Forelimb muscle (tissue), 1 donor: ENCODE measurements at places on chromosomes 5 and 9.

- DNase-seq, result no peak
Measured at GRCh38 chr9:71604197-71605063, 163.9 kb downstream of the CEMIP2 start.

DNA sequence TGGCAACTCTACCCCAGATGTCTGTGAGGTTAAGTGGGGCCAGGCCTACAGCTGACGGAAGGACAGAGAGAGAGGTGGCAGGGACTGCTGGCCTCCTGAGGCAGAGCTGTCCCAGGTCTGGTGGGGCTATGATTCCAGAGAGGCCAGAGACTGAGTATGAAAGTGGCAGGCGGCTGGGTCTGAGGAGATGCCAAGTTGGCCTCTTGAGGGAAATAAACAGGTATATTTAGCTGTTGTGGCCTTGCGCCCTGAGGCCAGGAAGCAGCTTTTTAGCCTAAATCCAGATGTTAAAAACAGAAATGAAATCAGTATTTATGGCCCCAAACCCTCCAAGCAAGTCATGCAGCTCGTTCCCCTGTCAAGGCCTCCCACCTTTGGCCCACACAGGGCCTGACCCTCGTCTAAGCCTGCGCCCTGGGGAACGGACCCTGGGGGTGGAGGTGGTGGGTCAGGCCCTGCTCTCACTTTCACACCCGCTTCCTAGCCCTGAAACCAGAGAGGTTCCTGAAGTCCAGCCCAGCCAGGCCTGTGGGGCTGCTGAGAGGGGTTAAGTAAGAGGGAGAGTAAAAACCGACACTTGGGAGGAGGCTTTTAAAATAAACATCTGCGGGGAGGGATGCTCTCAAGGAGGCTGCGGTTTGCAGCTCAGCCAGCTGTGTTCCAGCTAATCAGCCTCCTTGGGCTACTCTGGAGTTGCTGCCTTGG is 18.7 kb downstream of the PCDHGC5 start:
- DNase-seq, result no peak

DNA sequence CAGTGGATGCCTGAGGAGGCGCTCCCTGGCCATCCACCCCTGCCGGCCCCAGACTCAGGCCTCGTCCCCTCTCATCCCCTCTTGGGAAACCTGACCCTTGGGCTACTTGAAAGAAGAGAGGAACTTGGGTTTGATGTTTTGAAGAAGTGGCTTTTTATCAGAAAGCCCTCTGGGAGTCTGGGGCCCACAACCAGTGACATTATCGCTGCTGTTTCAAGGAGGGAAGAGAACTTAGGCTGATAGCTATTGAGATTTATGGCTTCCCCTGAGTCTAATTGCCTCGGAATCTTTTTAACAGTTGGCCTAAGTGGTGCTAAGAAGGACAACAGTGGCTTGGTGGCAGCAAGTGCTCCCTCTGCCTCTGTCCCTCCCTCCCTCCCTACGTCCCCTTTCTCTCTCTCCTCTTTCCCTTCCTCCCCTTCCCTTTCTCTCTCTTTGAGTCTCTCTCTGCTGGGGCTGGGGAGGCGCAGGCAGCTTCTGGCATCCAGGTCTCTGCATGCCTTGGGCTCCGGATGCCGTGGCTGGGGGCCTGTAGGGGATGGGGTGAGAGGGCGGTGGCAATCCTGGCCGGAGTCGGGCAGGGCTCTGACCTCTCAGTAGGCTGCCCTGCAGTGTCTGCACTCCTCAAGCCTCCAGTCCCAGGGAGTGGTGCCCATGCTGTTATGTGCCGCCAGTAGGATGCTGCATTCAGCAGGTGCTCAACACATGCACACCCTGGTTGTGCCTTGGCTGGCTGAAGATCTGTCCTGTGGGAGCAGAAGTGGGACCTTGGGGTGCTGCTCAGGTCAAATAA is 49.6 kb upstream of the RXRA start:
- no peak for DNase-seq

DNA sequence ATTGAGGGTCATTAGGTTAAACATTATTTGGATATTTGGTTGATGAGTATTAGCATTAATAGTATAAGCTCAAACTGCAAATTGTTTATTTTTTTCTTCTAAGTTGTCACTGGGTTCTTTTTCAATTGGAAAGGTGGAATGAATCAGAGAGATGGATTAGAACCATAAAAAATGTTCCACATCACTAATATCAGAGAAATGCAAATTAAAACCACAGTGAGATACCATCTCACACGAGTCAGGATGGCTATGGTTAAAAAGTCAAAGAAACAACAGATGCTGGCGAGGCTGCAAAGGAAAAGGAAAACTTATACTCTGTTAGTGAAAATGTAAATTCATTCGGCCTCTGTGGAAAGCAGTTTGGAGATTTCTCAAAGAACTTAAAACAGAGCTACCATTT is 122.8 kb downstream of the CCDC192 start:
- DNase-seq, result no peak

- DNase-seq, result no peak
Measured at GRCh38 chr9:137077010-137077747, at the start of gene UAP1L1. UAP1L1 (plus strand) TSS chr9:137077517; CDS start chr9:137077533, 16 bp downstream.

GRCh38 chr5:76202182-76202581 is 119.0 kb downstream of the SV2C start:
- no peak for DNase-seq

GRCh38 chr9:10366171-10366779 is 246.5 kb downstream of the PTPRD start:
- peak; percentile 17 for DNase-seq

DNA sequence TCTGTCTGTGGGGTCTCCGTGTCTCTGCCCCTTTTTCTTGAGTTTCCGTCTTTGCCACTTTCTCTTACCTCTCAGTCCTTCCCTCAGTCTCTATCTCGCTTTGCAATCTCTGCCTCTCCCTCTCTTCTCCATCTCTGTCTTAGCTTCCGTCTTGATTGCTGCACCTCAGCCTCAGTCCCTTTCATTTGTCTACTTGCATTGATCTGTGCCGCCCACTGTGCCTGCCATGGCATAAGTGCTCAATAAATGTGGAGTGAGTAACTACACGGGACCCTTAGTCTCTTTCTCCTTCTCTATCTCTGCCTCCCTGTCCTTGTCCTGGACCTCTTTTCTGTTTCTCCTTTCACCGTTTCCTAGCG is 6.6 kb downstream of the PCDHGC5 start:
- DNase-seq, result no peak

DNA sequence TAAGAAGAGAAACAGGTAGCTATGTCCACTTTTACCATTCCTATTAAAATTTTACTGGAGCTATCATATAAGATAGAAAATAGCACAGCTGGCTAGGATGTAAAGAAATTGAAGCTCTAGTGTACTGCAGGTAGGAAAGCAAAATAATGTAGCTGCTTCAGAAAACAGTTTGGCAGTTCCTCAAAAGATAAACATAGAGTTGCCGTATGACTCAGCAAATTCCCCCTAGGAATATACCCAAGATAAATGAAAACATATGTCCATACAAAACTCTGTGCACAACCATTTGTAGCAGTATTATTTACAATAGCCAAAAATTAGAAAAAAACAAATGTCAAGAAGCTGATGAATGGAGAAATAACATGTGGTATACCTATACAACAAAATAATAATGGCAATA is 64.6 kb upstream of the SHISAL2B start:
- DNase-seq, result no peak

DNA sequence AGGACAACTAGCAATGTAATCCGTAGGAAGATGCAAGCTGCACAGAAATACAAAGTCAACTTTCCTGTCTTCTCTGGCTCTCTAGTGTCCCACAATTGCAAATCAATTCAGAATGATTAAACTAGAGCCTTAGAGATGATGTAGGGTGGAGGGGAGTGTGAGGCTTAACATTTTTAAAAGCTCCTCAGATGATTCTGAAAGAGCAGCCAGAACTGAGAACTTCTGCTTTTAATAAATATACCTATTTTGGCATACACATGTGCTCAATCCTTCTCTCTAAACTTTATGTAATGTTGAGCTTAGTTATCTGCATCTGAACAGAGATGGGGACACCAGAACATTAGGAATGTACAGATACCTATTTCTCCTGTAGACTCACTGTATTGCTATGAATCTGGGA is 139.9 kb upstream of the APC start:
- no peak for DNase-seq

GRCh38 chr9:121709798-121710197 is 58.4 kb downstream of the DAB2IP start:
- no peak for DNase-seq

DNA sequence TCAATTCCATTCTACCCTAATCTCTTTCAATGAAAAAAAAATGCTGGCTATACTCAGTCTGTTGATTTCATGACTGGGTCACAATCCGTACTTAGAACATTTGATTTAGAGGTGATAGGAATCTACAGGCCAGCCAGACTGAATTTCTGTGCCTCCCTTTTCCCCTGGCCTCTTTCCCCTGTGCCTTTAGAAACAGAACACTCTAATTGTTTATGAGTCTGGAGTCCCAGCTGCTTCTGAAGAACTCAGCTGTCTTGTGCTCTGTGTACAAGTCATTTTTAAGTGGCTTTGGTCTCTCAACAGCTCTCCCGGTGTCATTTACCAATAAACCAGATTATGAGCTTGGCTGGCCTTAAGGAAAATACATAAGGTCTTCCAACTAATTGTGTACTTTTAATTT is 94.1 kb upstream of the ITGA2 start:
- no peak for DNase-seq

GRCh38 chr5:110612794-110613247 is 113.7 kb downstream of the TMEM232 start:
- DNase-seq, result no peak

DNA sequence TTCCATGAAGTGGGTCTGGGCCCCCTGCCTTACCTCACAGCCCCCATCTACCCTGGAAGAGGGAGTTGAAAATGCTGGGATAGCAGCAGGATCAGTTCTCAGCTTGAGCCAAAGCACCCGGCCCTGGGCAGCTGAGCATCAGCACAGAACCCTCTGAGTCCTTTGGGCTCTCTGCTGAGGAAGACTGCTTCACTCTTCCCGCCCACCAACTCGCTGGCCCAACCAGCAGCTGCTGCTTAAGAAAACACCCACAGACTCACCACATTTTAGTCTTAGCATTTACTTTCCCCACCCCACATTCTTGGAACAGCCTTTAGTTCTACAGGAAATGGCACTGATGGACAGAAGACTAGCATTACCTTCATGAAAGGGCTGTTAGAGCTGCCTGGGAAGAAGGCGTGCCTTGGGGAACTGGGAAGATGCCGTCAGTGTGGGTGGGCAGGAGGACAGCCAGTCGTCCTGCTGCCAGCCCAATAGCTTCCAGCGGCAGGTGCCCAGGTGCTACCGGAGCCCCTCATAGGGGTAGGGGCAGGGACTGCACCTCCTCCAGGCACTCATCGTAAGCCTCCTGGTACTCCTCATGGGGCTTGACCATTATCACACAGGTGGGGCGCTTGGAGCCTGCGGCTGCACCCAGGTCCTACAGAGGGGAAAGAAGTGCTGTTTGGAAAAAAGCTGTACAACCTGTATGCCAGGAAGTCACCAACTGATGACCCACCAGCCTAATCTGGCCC is 4.3 kb downstream of the NHP2 start:
- no peak for DNase-seq

GRCh38 chr9:27539479-27540441 is 10.1 kb upstream of the MOB3B start:
- DNase-seq, result peak; percentile 68

DNA sequence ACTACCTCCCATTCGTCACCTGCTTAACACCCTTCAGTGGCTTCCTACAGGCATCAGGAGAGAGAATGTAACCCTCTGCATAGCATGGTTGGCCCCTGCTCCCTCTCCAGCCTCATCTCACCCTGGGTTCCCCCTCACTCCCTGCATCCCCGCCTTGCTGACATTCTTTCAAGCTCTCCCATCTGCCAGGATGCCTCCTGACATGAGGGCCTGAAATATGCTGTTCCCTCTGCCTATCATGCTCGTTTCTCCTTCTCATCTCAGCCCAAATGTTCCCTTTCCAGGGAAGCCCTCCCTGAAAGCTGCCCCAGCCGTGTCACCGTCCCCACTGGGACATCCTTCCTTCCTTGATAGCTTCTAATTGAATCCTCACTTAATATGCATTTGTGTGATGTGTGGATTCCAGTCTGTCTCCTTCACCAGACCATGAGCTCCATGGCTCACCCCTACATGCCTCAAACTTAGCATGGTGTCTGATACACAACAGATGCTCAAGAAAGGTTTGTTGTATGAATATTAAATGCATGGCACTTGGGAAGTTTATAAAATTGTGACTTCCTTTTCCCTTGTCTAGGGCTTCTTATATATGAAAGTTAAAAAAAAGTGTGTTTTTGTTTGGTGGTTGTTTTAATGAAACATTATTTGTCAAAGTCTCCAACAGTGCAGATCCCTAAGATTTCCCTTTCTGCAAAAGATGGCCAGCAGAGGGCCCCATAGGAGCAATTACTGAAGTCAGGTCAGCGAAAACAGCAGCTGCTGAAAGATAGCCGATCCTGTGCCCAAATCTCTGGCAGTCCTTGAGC is 7.3 kb upstream of the C5orf58 start:
- peak; percentile 50 for DNase-seq

GRCh38 chr5:120555345-120555744 is 91.2 kb downstream of the PRR16 start:
- DNase-seq, result no peak

- peak; percentile 71 for DNase-seq
Measured at GRCh38 chr5:92552206-92553160, 1028.5 kb downstream of the NR2F1-AS1 start.
